ENCODE measurements at places on chromosomes 2 and 18.
A peak's percentile ranks its signal among the peaks of the same experiment; 100 is the strongest.

DNA sequence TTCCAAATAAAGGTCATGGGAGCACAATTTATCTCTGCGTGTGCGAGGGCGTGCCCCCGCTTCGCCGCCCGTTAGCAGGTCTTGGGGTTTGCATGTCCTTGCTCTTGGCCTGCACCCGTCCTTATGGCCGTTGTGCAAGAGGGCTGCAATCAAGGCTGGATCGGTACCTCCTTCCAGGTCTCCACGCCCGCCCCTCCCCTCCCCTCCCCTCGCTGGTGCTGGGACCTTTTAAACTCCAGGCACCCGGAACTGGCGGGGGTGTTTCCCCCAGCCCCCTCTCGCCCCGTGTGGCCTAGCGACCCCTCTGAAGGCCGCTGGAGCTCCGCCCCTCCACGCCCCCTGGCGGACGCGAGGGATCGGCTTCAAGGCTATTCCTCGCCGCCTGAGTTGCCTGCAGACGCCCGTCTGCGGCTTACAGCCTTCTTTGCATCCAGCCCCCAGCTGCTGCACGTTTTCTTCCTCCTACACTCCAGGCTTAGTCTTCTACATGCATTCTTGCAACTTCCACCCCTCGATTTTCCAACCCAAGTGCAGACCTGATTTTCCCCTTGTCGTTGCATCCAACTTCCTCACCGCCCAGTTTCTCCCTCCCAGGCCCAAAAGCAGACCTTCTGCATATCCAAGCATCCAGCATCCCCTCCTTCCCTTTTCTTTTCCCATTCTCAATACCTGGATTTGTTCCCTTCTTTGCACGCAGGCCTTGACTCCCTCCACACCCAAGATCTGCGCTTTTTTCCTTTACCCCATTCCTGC, 577 bp downstream of the IDH1 start:
- DNase-seq = peak; percentile 72

- no peak for DNase-seq
These were observed 128.3 kb downstream of the AFF3 start for GRCh38 chr2:100013892-100014677.

GRCh38 chr2:65436824-65437221, 4.4 kb upstream of the SPRED2 start:
- DNase-seq = no peak

DNA sequence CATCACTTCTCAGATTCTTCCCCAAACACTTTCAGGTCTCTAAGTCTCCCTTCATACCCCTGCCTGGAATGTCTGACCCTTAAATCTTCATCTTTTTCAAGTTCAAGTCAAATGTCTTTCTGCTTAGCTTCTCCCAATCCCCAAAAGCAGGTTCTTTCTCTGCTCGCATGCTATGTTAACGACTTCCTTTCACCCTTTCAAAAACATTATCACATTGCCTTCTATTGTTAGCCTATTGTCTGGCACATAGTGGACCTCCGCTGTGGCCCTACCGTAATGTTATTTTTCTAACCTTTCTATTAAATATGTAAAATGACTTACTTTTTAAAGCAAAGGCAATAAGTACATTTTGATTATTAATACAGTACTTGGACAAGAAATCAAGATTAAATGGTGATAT, 2.2 kb downstream of the CDKL4 start:
- no peak for DNase-seq

GRCh38 chr2:239898292-239898925, 126.7 kb downstream of the NDUFA10 start:
- DNase-seq = no peak

DNA sequence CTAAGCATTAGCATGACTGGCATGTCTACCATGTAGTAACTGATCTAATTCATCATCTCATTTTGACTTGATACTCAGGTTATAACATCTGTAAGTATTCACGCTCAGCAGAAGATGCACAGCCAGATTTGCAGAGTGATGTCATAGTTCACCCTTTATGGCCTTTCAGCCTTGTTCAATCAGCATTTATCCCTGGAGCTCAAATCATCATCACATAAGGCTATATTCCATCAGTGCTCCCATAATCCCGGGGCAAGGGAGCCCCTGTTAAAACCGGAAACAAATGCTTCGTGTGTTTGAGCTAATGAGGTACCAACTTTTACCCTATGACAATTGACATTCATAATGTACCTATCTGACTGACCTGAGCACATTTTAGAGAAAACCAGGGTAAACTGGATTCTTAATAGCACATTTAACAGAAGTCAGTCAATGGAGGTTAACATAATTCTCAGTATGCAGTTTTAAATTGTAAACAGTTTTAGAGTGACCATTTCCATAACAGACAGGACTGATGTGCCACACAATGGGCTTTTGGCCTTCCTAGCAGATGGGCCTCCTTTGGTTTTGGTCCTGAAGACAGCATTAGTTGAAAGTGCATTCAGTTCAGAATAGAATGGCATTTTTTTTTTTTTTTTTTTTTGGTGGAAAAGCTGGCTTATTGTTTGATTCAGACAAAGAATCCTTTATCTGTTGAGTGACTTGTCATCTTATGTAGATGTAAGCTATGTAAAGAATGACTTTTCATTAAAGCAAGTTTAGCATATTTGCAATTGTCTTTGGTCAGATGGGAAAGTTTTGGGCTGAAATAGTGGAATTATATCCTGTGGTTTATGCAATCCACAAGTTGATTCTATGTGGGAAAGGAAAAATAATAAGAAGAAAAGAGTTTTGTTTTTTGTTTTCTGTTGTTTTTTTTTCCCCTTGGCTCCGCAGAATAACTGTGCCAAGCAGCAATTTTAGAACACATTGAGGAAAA, 866.0 kb upstream of the ACVR2A start:
- no peak for DNase-seq

- DNase-seq = no peak
These were observed 9.7 kb downstream of the E2F6 start for GRCh38 chr2:11456251-11456650.

DNA sequence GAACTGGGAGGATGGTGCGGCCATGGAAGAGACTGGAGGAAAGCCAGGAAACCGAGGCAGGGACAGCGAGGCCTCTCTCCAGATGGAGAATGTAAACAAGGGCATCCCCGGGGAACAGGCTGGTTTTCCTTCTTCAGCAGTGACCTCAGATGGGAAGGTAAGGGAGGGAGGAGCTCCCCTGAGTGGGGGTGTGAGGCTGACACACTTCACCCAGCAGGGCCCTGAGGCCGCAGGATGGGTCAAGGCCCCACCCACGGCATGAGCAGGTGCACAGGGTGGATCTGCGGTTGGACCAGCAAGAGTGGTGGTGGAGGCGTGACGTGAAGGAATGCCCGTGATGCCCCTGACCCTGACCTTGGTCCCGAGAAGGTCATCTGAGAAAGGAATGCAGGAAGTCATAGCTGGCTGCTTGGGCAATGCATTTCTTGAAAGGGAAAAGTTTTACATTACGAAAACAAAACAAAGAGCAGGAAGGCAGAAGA, 48.1 kb downstream of the ADCY3 start:
- DNase-seq = no peak

GRCh38 chr2:42124011-42124785, 45.0 kb upstream of the EML4 start:
- DNase-seq = peak; percentile 19

GRCh38 chr2:25493207-25493606, 151.5 kb upstream of the DNMT3A start:
- DNase-seq = no peak

DNA sequence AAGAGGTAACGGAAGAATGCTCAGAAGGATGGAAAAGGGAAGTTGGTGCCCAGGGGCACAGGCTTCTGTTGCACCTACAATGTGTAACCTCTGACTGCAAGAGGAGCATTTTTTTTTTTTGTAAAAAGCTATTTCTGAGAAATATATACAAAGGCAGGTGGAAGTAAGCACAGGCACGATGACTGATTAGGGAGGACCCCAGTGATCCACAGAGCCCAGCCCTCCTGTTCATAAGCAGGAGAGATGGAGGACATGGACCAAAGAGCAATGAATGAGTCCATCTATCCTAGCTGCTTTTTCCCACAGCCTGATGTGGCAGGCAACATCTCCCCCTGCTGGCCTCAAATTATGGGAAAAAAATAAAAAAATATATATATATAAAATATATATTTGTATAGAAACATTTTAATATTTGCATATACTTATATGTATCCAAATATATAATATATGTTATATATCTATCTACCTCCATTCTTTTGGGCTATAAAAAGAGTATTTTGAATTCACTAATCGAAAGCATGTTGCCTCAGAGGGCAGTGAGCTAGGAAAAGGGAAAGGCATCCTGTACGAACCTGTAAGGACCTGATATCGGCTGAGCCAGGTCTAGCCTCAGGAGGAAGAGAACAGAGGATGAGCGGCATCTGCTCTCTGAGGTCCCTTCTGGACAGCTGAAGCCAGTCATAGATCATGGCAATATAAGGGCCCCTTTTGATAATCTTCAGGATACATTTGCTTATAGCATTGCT, 166.0 kb upstream of the STK17B start:
- DNase-seq = no peak

GRCh38 chr18:75360215-75360614, 67.3 kb downstream of the SMIM21 start:
- DNase-seq = no peak

- DNase-seq = no peak
These were observed 109.0 kb downstream of the ICA1L start for GRCh38 chr2:202762556-202762955.

GRCh38 chr18:55405893-55406406, 182.0 kb downstream of the TCF4 start:
- no peak for DNase-seq

DNA sequence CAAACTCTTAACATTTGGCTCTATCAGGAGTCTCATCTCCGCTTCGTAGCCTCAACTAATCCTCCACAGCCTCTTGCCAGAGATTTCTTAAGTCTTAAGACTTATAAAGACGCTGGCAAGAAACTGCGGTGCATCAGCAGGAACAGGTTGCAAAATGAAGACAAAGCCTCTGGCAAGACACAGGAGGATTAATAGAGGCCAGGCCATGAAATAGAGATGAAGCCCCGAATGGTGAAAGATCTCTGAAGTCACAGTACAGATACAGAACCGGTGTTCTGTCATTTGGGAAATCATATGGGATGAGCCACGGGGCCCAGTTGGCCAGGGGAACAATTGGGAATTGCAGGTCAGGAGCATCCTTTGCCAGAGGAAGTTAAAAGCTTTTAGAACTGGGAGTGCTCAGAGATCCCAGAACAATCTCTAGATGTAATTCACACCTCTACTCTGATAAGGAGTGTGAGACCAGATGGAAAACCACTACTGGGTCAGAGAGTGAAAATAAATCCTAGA, 190.9 kb upstream of the FOSL2 start:
- no peak for DNase-seq

- DNase-seq = no peak
These were observed 101.5 kb downstream of the LDLRAD4 start for GRCh38 chr18:13320096-13320495.

DNA sequence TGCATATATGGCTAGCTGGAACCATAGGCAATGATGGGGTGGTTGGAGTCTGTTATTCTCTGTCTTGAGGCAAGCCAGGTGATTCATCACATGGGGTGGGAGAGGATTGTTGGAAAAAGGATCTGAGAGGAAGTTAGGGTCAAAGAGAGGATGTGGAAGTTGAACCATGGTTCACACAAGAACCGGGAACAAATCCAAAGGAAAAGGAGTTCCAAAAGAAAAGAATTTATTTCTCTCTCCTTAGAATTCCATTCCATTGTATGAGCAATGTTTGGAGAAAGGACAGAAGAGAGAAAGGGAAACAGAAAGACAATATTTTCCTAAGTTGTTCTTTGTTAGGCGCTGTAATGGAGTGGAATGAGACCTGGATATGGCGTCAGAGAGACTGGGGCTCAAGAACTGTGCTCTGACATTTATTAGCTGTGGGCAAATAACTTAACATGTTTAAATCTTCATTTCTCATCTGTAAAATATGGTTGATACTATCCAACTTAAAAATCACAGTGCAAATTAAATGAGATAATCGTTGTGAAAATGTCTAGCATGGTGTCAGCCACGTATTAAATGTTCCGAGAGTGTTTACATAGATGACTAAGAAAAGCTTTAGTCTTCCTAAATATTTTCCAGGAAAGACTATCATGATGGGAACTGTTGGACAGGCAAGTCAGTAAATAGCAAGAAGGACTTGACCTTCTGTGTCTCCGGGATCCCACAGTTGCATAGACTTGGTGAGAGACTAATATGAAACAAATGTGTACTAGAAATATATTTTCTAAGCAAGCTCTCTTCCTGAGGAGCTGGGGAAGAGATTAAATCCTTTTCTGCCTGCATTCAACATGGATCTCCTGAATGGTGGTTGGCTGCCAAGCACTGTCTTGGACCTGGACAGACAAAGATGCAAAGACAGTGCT, 71.4 kb downstream of the TRIB2 start:
- DNase-seq = no peak

GRCh38 chr2:45919711-45920111, 268.2 kb downstream of the PRKCE start:
- no peak for DNase-seq

- DNase-seq = no peak
These were observed 433 bp downstream of the SH3RF3 start for GRCh38 chr2:109129356-109129920.

DNA sequence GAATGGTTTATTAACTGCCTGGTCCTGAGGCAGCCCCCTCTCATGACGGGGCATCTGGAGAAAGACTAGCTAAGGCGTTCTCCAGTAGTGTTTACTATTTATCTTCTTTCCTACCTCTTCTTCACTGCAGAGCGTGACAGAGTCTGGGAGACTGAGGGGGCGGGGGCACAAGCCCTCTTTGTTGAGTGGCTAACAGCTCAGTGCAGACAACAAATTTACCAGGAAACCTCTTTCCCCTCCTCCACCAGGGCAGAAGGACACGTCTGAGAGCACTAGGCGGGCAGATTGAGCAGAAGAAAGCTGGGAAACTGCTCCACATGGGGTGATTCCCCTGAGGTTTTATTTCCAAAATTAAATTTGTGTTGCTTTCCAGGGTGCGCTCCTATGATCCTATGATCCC, 322.1 kb downstream of the CNTNAP5 start:
- no peak for DNase-seq

DNA sequence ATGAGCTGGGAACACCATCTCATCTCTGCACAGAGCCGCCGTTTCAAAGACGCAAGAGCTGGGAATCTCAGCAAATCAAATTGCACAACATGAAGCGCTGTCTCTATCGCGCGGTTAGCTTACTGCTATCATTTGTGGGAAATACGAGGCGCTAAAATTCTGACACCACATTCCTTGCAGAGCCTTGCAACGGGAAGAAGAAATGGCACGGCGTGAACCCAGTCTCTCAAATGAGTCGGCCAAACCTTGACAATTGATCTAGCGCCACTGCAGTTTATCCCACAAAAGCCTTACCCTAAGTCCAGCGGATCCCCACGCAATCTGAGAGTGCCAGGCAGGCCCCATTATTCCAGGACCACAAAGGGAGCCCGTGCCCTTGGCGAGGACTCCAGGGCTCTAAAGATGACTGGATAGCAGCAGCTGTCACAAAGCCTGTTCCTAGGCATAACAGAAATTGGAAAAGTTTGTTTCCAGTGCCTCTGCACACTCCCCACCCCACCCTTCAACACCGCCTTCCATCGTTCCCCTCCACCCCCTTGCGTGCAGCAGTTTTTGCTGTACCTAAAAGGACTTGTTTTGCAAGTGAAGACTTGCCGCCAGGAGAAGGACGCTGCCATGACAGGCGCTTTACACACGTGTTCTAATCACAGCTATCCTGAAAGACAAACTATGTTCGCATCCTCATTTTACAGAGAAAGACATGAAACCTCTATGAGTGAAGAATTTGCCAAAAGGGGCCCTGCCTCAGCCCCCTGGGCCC, 252.4 kb downstream of the EIPR1 start:
- DNase-seq = no peak

GRCh38 chr2:64104933-64105332, 39.3 kb downstream of the PELI1 start:
- DNase-seq = no peak

GRCh38 chr2:193818801-193819499, 1624.2 kb upstream of the TMEFF2 start:
- no peak for DNase-seq
